ENCODE measurements at places on chromosomes 5 and 9. TPM values are rescaled to one million over a fixed set of nuclear protein-coding genes. Genes with fewer than 3 reads are reported as not detected.

DNA sequence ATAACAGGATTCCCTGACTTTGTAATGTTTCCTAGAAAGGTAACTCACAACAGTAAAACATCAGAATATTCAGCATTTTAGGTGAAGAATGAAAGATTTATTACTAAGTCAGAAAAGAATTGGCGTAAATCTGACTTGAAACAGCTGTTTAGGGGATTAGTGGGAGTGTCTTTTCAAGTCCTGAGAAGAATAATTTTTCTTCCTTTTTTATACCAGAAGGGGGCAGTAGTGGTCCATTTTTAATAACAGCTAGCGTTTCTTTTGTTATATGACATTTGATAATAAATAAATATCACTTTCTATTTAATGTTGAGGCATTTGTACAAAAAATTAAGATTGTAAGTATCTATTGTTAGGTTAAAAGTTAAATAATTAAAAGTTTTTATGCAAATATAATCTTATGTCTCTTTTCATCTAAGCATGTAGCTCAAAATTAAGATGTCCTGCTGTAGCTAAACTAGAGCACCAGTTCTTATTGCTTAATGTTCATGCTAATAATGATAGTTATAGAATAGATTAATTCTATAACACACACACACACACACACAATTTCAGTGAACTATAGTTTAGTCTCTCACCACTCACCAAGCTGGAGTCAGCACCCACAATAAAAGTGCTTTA, 258.7 kb upstream of the ARRDC3 start:
- peak; percentile 34 for DNase-seq

ABO gene
- total RNA-seq: not detected

GRCh38 chr5:145718956-145719355, 116.2 kb downstream of the PRELID2 start:
- peak; percentile 12 for DNase-seq

DNA sequence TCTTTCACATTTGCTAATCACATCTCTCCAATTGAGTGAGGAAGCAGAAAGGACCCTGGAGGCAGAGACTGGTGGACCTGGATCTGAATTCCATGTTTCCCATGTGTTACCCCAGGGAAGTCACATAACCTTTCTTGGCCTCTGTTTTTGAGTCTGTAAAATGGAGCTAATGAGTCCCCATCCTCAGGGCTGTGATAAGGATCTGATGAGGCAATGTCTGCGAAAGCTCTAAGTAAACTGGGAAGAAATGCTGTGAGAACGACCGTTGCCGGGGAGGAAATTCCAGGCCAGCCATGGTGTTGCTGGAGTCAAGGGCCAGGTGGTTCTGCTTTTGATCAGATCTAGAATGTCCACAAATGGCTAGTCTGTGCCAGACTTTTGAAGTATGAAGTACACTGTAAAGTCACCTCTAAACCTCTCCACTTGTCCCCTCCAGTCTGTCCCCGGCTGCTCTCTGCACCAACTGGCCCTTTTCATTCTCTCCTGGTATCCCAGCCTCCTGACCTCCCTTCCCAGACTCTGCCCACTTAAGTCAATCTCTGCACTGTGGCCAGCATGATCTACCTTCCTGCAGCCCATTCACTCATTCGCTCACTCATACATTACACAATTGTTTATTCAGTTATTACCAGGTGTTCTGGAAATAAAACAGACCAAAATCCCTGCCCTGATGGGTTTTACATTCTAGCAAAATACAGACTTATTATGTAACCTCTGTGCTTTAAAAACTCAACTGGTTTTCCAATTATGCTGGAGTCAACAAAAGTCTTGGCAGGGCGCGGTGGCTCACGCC, 32.5 kb upstream of the N4BP3 start:
- DNase-seq: no peak

GRCh38 chr9:95793924-95794828, 81.3 kb upstream of the ERCC6L2 start:
- DNase-seq: peak; percentile 85

DNA sequence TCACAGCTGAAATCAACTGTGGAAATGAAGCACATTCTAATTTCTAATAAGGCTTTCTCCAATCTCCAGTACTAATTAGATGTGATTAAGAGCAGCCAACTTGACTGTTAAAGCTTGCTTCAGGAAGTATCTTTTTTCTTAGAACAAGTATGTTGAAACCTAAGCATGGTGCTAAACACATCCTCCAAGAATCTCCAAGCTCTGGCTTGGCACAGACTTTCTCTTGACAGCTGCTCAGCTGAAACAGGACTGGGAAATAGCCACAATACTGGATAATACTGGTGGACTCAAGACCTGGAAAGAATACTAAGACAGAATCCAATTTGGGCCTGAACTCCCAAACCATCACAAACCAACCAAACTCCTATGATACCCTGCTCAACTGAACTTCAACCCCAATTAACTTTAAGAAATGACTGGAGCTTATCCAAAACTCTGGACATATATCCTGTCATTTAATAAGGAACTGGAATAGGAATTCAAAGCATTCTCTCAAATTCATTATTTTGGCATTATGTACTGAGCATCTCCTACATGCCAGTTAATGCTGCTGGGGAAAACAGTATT, 16.2 kb downstream of the PRKAA1 start:
- no peak for DNase-seq
